ENCODE measurements at places on chromosomes 6 and 20. TPM values are rescaled to one million over a fixed set of nuclear protein-coding genes. Genes with fewer than 3 reads are reported as not detected.

PGC gene
- total RNA-seq: not detected

PPP1R3G gene
- 0.96 TPM for total RNA-seq

HDAC2 gene
- 75.5 TPM for total RNA-seq

F13A1 gene
- total RNA-seq: 0.32 TPM

OR2B6 gene
- total RNA-seq: not detected

SNAP25 gene
- 6.6 TPM for total RNA-seq

TAP2 gene
- 7.8 TPM for total RNA-seq

SNX3 gene
- 128 TPM for total RNA-seq

MOG gene
- total RNA-seq: not detected

TAPBP gene
- total RNA-seq: 167 TPM

DBNDD2 gene
- 2.6 TPM for total RNA-seq

FOXP4 gene
- total RNA-seq: 9.8 TPM

CLPSL1 gene
- not detected for total RNA-seq

Measured in epithelial cell of alveolus of lung (primary cell).